Heart left ventricle (tissue), 16 donors: ENCODE measurements at places on chromosomes 2 and 18. TPM values are rescaled to one million over a fixed set of nuclear protein-coding genes. Genes with fewer than 3 reads are reported as not detected.

GRCh38 chr18:13587937-13588336 is 138.4 kb downstream of the FAM210A start:
- no peak for DNase-seq
- no peak overlapping the region for H3K27ac ChIP-seq
- peaks cover 15% of the 10 kb centered on the region for H3K4me1 ChIP-seq
- no peaks in the 10 kb centered on the region for H3K27me3 ChIP-seq

DNA sequence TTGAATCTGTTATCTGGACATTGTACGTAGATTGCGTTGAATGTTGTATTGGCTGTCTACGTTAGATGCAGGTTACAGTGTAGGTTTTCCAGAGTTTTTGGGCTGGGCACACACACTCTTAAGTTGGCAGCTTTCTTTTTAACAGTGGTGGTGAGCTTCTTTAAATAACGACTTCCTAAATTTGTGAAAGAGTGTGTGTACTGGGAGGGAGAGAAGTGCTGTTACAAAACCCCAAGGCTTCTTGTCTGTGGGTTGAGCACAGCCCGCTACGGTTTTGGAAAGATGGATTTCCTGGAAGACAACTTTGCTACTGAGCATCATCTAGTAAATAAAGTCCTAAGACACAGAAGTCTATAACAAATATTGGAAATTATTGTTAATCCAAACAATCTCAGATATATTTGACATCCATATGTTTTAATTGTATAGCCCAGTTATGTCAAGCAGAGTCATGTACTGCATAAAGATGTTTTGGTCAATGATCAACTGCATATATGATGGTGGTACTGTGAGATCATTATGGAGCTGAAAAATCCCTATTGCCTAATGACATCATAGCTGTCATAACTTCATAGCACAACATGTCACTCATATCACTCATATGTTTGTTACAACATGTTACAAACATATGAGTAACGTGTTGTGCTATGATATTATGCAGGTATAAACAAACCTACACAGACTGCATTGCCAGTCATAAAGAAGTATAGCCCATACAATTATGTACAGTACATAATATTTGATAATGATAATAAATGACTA is 7.9 kb upstream of the THUMPD2 start:
- H3K36me3 ChIP-seq = no peaks in the 10 kb centered on the region
- no peak overlapping the region for H3K4me3 ChIP-seq
- H3K4me1 ChIP-seq = no peaks in the 10 kb centered on the region
- H3K27ac ChIP-seq = no peak overlapping the region

- DNase-seq = no peak
- no peaks in the 10 kb centered on the region for H3K4me1 ChIP-seq
- H3K4me3 ChIP-seq = no peak overlapping the region
- no peaks in the 10 kb centered on the region for H3K36me3 ChIP-seq
- H3K27ac ChIP-seq = no peak overlapping the region
Measured at GRCh38 chr2:120861576-120862191, 126.0 kb downstream of the GLI2 start.

DNA sequence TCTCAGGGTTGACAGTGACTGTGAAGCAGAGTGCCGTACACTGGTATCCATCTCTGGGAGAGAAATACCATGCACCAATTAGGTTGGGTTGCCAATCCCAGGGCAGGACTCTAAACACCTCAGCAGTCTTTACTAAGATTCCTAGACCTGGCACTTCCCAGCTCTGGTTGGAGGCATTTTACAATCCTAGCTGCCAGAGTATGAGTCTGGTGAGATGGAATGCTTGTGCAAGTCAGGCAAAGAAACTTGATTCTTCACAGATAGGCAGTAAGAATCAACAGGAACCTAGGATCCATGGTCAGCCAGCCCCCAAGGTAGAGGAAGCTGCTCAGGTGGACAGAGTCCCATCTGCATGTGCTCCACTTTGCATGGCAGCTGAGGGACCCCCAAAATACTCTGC is 6.0 kb upstream of the UGT1A5 start:
- no peaks in the 10 kb centered on the region for H3K4me1 ChIP-seq
- H3K4me3 ChIP-seq = no peak overlapping the region
- no peak overlapping the region for H3K27ac ChIP-seq
- peaks cover 15% of the 10 kb centered on the region for H3K27me3 ChIP-seq

KCNIP3 gene
- 4.0 TPM for total RNA-seq

HOXD12 gene
- not detected for total RNA-seq
